Gastroesophageal sphincter (tissue), 4 donors: ENCODE measurements at places on chromosomes 5 and 9. TPM values are rescaled to one million over a fixed set of nuclear protein-coding genes. Genes with fewer than 3 reads are reported as not detected.

GRCh38 chr9:77926371-77926878 lies 105.2 kb downstream of the GNAQ start:
- no peak for ATAC-seq

- ATAC-seq: peak; percentile 42
Observed at GRCh38 chr5:53479590-53480415, 626 bp upstream of the FST start.

- ATAC-seq: no peak
Observed at GRCh38 chr5:65916636-65917035, 9.7 kb upstream of the ERBIN start.

Gene SURF4
- 139 TPM for total RNA-seq

GRCh38 chr9:113589890-113590289 lies 126.4 kb downstream of the RGS3 start:
- ATAC-seq: no peak

Gene FGF18
- total RNA-seq: not detected

Gene COL27A1
- total RNA-seq: 1.0 TPM

GRCh38 chr5:166083183-166083959 lies 2208.1 kb upstream of the WWC1 start:
- no peak for ATAC-seq

- no peak for ATAC-seq
Observed at GRCh38 chr5:1013238-1013947, 4.8 kb downstream of the NKD2 start.

DNA sequence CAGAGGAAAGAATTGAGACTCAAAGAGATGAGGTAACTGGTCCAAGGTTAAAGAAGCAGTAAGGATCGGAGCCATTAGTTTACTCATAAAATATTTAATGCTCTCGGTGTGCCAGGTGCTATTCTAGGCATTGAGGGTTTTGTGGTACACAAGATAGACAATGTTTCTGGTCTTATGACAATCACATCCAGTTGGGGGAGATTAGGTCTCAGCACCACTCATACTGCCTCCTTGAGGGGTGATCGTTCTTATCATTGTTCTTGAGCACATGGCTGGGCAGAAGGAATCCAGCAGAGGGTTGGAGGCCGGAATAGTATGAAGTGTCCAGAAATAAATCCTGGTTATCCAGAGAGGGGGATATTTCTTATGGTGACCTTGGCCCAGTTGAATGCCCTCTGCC lies 40.7 kb upstream of the LCP2 start:
- ATAC-seq: no peak

GRCh38 chr9:103867886-103868285 lies 226.2 kb upstream of the SMC2 start:
- no peak for ATAC-seq

DNA sequence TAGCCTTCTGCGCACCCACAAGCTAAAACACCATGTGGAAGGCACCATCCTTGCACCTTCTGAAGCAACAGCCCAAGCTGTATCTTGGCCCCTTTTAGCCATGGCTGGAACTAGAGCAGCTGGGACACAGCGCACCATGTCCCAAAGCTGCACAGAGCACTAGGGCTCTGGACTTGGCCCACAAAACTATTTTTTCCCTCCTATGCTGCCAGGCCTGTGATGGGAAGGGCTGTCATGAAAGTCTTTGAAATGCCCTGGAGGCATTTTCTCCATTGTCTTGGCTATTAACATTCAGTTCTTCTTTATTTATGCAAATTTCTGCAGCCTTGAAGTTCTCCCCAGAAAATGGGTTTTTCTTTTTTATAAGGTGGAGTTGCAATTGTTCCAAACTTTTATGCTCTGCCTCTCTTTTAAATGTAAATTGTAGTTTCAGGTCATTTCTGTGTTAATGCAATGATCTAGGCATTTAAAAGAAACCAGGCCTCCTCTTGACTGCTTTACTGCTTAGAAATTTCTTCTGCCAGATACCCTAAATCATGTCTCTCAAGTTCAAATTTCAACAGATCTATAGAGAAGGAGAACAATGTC lies 996.3 kb downstream of the TAF11L14 start:
- no peak for ATAC-seq

Gene FOXD4L5
- 0.12 TPM for total RNA-seq

DNA sequence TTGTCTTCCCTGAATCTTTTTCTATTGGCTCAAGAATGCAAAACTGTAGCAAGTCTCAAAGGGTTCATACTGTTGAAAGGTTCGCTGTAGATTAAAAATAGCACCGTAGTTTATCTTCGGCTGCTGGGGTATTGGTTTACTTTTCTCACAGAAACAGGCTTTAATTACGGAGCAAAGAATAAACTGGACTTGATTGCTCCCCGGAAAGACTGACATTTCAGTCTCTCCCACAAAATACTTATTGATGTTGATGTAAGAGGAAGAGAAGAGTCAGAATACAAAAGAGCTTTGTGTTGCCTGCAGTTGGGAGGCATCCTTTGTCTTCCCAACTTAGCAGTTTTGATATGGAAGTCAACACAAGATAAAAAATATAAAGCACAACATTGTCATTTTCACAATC lies 183.9 kb upstream of the DMAC1 start:
- no peak for ATAC-seq
